ENCODE measurements at places on chromosomes 1 and 21. TPM values are rescaled to one million over a fixed set of nuclear protein-coding genes. Genes with fewer than 3 reads are reported as not detected.

DNA sequence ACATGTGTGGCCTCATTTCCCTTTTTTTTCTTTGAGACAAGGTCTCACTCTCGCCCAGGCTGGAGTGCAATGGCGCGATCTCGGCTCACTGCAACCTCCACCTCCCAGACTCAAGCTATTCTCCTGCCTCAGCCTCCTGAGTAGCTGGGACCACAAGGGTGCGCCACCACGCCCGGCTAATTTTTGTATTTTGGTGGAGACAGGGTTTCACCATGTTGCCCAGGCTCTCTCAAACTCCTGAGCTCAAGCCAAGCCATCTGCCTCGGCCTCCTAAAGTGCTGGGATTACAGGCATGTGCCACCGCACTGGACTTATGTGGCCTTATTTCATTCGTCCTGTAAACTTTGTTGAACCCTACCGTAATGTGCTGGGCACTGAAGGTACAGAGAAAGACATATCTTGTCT, 569 bp upstream of the WARS2 start:
- peak overlapping the region; percentile 96 for H3K4me3 ChIP-seq
- no peaks in the 10 kb centered on the region for H3K36me3 ChIP-seq
- H3K27ac ChIP-seq, result peak overlapping the region; percentile 98
- DNase-seq, result peak; percentile 19

- H3K27ac ChIP-seq, result peak overlapping the region; percentile 62
- H3K4me1 ChIP-seq, result peaks cover 13% of the 10 kb centered on the region
- H3K27me3 ChIP-seq, result no peaks in the 10 kb centered on the region
- no peak for DNase-seq
Measured at GRCh38 chr1:230066031-230066430, 1.0 kb upstream of the GALNT2 start.

DNA sequence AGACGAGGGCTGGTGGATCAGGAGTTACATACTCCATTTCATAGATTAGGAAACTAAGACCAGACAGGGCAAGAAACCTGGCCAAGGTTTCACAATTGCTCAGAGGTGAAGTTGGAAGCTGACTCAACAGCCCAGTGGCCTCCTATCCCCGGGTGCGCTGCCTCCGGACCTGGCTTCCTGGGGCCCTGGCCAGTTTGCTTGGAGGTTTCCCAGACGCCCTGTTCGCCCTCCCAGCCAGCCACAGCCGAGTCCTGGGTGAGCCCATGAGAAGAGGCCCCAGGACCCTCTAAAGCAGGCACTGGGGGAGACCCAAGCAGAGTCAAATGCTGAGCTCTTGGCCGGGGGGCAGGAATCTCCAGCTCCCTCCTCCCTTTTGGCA, 180.1 kb downstream of the ZBTB18 start:
- no peak overlapping the region for H3K27ac ChIP-seq
- H3K4me3 ChIP-seq, result no peak overlapping the region
- peaks cover 25% of the 10 kb centered on the region for H3K27me3 ChIP-seq
- no peaks in the 10 kb centered on the region for H3K36me3 ChIP-seq
- peaks cover 4% of the 10 kb centered on the region for H3K4me1 ChIP-seq

- H3K4me1 ChIP-seq, result no peaks in the 10 kb centered on the region
- H3K27ac ChIP-seq, result no peak overlapping the region
- DNase-seq, result no peak
- no peaks in the 10 kb centered on the region for H3K36me3 ChIP-seq
- no peaks in the 10 kb centered on the region for H3K27me3 ChIP-seq
Measured at GRCh38 chr1:234659538-234659937, 49.6 kb upstream of the IRF2BP2 start.

DNA sequence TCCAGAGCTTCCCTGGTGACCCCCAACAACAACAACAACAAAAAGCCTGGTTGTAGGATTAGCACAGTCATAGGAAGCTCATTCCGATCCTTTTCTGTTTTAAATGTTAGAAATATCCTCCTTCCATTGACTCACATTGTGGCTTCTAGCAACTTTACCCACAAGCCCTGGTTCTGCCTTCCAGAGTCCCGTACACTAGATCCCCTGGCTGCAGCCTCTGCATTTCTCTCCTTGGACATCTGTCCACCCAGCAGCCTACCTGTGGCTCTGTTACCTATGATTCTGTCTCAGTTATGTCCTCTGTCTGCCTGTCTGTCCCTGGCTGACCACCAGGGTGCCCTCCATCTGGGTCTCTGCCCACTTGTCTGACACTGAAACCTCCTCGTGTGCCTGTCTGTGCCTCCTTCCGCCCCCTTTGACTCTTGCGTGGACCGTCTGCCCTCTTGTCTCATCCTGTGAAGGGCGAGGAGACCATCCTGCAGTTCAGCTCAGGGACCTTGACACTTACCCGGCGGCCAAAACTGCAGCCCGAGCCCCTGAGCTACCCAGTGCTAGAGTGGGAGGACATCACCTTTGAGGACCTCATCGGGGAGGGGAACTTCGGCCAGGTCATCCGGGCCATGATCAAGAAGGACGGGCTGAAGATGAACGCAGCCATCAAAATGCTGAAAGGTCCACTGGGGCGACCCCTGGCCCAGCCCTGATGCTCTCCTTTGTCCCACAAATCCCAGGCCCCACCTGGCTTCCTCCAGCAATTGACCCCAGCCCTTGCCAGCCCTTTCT, 16.1 kb downstream of the TIE1 start:
- H3K27ac ChIP-seq, result no peak overlapping the region
- no peaks in the 10 kb centered on the region for H3K4me1 ChIP-seq
- H3K36me3 ChIP-seq, result no peaks in the 10 kb centered on the region
- H3K4me3 ChIP-seq, result no peak overlapping the region
- H3K27me3 ChIP-seq, result no peaks in the 10 kb centered on the region

GRCh38 chr1:226215239-226215638, 8.2 kb upstream of the MIXL1 start:
- no peaks in the 10 kb centered on the region for H3K36me3 ChIP-seq
- no peak overlapping the region for H3K27ac ChIP-seq
- H3K4me3 ChIP-seq, result no peak overlapping the region
- H3K4me1 ChIP-seq, result no peaks in the 10 kb centered on the region

The AK5 gene
- 28.0 TPM for total RNA-seq

The UBASH3A gene
- total RNA-seq, result 88.4 TPM

The VSIG8 gene
- total RNA-seq, result not detected

The ATP1A2 gene
- not detected for total RNA-seq

The ALG14 gene
- 0.40 TPM for total RNA-seq

The RAVER2 gene
- 1.8 TPM for total RNA-seq
